ENCODE measurements at places on chromosomes 3 and 15.

GRCh38 chr3:155233213-155233612, 60.3 kb downstream of the STRIT1 start:
- DNase-seq, result no peak

DNA sequence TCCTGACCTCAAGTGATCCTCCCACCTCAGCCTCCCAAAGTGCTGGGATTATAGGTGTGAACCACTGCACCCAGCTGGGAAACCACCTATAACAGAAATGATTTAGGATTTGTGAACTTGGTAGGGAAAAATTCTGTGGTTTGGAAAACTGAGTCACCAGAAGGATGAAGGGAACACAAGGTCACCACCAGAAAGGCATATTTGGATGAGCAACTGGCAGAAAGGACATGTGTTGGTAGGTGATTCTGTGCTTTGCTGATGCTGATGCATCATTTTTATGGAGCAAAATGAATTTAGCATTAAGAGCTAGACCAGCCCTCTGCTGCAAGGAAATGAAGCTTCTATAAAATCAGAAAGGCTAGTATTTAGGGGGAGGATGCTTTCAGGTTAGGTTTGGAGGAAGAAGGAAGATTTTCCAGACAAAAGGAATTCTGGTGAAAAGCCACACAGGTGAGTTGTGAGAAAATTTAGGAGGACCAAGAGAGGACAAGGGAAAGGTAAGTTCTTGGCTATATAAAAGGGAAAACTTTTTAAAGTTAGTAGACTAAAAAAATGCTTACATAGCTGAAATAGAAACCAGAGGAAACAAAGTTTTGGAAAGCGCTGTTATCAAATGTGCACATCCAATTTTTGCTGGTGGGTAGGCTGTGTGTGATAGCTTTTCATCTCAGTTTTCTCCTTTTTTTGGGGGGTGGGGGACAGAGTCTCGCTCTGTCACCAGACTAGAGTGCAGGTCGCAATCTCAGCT, 3.6 kb downstream of the PXK start:
- no peak for DNase-seq

- no peak for DNase-seq
Observed at GRCh38 chr3:155846119-155846518, 8.1 kb downstream of the SLC33A1 start.

DNA sequence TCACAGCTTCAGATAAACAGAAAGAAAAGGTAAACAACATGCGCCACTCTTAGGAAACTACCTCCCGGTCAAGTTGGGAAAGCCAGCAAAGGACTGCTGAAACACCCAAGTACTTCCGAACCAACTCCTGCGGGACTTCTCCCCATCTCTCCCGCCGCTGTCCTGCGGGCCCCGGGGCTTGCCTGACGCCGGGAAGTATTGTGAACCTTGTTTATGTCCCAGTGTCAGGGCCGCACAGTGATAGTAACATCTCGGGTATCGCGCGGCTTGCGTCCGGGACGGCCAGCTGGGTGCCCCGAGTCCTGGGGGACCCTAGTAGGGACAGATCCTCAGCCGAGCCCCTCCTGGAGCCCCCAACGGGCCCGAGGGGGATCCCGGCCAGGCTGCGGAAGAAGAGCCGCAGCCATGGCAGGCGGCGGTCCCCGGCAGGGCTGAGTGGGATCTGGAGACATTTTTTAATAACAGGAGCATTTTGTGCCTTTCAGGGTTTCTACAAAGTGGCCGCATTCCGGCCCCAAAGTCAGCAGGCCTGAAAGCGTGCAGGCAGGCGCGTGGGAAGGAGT, 756 bp downstream of the CLPX start:
- DNase-seq, result no peak

GRCh38 chr3:194756791-194757325, 71.2 kb downstream of the FAM43A start:
- DNase-seq, result no peak

DNA sequence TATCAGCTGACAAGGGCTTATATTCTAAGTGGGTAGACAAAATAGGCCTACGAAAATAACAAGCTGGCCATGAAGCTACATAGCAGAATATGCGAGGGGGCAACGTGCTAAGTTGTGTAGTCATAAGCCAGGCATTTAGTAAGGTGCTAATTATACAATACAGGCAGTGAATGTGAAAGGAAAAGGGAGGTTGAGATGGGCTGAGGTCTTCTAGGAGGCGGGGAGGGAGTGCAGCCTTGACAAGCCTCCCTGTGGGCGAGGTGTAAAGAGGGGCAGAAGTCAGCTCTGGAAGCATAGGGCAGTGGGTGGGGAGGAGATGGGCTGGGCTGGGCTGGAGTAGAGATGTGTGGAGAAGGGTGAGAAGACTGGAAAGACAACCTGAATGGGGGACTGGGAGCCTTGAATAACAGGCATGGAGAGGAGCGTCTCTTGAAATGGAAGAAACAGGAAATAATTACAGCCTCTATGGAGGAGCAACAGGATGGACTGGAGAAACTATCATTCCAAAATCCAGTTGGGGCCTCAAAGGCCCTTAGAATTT, 1.2 kb downstream of the TIGIT start:
- DNase-seq, result no peak

- DNase-seq, result no peak
Observed at GRCh38 chr3:69354948-69355347, 30.9 kb downstream of the FRMD4B start.

DNA sequence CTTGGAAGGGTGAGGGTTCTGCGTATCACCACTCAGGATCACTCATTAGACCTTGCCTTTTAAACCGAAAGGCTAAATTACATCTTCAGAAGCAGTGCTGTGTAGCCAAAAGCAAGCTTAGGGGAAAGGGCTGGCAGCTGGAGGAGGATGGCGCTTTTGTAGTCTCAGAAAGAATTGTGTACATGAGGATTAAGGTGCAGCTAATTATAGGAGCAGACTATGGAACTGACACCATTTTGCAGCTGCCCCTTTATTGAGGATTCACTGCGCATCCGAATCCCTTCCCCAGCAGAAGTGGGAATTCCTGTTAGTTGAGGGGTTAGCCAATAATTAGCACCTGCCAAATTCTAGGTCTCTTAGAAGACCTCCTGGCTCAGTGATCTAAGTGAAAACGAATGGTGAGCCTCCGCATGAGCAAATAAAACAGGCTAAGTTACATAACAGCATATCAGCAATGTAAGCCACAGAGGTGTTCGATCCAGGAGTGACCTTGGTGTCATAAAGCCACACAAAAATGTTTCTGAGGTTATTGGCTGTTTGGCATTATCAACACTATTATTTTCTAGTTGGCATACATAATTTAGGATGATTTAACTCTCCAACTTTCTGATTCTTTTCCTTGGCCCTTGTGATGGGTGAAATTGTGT, 42.6 kb upstream of the SEMA6D start:
- no peak for DNase-seq

DNA sequence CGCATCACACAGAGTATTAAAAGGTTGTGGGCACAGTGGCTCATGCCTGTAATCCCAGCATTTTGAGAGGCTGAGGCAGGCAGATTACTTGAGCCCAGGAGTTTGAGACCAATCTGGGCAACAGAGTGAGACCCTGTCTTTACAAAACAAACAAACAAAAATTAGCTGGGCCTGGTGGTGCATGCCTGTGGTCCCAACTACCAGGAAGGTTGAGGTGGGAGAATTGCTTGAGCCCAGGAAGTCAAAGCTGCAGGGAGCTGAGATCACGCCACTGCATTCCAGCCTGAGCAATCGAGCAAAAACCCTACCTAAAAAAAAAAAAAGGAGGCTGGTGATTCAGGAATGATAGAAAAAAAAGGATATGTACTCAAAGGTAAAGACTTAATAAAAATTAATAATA, 28.2 kb upstream of the ST6GAL1 start:
- DNase-seq, result no peak

DNA sequence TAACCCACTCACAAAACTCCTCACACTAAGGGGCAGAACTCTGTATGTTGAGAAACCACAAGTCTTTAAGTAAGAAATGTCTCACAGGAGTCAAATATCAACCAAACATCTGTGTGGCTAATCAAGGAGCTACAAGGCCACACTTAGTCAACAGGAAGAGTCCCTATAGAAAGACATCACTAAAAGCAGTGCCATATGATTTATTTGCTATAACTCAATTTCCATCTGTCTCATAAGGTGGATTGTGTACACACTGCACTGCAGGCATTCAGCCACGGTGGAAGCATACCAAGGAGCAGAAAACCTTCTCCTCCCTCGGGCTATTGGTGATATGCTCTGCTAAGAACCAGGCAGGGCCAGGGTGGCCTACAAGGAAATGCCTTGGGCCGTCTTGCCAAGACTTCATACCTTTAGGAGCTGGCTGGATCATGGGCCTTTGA, 197.6 kb upstream of the CFAP20DC start:
- DNase-seq, result no peak

DNA sequence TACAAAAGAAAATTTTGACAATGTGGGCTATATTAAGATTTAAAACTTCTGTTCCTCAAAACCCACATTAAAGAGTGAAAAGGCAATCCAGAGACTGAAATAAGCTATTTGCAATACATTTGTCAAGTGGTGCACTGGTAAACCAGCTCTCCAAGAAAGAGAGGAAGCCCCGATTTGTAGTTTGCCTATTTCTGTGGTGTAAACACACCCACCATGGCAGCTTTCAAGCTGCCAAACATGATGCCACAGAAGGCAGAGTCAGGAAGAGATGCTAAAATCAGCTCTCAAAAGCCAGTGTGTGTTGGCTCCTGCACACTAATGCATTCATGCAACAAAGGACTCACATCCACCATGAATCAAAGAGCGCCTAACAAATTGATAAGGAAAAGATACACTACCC, 17.5 kb downstream of the RFTN1 start:
- DNase-seq, result no peak

DNA sequence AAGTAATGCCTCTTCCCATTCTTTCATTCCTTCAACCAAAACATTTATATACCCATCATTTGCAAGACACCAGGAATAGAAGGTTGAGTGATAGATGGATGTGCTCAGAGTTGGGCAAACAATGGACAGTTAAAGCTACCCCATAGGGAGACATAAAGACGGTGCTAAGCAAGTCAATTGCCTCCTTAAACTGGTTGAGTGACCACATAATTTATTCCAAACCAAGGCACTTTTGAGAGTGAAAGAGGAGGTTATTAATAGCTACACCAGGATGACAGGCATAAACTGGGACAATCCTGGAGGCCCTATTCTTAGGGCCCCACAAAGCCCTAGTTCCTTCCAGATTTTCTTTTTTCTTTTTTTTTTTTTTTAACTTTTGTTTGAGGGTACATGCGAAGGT, 21.4 kb upstream of the DYNC1LI1 start:
- DNase-seq, result no peak

DNA sequence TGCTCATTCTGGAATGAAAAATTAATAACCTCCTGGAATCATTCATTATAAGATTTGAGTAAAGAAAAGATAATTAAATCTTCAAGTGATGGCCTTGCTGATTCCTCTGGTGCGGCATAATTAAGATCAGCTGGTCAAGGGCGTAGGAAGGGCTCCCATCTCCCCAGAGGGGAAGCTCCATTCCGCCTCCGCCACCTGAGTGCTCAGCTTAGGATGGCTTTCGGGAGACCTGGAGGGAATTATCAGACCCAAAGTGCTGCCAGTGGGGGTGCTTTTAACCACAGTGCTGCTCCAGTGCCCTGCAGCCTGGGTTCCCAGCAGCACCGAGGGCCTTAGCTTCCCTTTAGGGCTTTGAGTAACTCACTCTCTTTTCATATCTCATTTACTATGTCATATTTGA, 556.6 kb upstream of the RGMA start:
- DNase-seq, result no peak

DNA sequence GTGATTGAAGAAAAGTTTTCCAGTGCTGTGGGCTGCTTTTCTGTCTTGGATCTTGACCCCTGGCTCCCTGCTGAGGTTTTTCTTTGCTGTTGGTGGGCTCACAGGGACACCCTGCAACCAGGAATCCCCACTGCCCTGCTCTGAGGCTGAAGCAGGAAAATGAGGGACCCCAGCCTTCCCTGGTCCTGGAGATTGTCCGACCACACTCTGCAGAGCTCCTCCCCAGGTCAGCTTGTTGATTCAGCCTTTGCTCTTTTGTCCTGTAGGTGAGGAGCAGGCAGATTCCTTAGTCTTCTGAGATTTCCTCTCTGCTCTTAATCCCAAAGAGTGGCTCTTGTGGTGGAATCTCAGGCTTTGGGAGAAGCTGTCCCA, 194.5 kb downstream of the RPLP1 start:
- DNase-seq, result no peak

GRCh38 chr3:46411271-46411670, 4.2 kb downstream of the CCRL2 start:
- DNase-seq, result no peak

DNA sequence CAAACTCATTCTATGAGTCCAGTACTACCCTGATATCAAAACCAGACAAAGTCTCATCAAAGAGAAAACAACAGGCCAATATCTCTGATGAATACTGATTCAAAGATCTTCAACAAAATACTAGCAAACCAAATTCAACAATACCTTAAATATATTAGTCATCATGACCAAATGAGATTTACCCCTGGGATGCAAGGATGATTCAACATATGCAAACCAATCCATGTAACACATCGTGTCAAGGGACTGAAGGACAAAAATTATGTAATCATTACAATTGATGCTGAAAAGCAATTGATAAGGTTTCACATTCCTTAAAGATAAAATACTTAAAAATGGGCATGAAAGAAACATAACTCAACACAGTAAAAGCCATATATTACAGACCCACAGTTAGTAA, 1476.9 kb downstream of the SI start:
- DNase-seq, result no peak

DNA sequence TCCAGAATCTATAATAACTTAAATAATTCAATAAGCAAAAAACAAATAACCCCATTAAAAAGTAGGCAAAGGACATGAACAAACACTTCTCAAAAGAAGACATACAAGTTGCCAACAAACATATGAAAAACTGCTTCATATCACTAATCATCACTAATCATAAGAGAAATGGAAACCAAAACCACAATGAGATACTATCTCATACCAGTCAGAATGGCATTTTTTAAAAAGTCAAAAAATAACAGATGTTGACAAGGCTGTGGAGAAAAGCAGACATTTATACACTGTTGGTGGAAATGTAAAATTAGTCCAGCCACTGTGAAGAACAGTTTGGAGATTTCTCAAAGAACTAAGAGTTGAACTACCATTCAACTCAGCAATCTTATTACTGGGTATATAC, 19.5 kb upstream of the ZMAT3 start:
- no peak for DNase-seq
